ENCODE measurements at places on chromosomes 16 and 17.

DNA sequence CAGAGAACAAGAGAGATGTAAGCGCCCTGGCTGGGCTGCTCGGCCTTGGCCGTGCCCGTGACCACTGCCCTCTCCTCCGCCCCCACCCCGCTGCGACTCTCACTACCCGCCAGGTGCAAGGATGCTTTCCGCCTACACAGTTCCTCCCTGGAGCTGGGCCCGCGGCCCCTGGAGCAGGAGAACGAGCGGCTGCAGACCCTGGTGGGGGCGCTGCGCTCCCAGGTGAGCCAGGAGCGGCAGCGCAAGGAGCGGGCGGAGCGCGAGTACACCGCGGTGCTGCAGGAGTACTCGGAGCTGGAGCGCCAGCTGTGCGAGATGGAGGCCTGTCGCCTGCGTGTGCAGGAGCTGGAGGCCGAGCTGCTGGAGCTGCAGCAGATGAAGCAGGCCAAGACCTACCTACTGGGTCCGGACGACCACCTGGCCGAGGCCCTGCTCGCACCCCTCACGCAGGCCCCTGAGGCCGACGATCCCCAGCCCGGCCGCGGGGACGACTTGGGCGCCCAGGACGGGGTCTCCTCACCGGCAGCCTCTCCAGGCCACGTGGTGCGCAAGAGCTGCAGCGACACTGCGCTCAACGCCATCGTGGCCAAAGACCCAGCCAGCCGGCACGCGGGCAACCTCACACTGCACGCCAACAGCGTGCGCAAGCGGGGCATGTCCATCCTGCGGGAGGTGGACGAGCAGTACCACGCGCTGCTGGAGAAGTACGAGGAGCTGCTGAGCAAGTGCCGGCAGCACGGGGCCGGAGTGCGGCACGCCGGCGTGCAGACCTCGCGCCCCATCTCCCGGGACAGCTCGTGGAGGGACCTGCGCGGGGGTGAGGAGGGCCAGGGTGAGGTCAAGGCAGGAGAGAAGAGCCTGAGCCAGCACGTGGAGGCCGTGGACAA lies 9.2 kb upstream of the MRPL58 start:
- DNase-seq = no peak

GRCh38 chr17:37607637-37608331 lies 1.4 kb downstream of the SYNRG start:
- no peak for DNase-seq

DNA sequence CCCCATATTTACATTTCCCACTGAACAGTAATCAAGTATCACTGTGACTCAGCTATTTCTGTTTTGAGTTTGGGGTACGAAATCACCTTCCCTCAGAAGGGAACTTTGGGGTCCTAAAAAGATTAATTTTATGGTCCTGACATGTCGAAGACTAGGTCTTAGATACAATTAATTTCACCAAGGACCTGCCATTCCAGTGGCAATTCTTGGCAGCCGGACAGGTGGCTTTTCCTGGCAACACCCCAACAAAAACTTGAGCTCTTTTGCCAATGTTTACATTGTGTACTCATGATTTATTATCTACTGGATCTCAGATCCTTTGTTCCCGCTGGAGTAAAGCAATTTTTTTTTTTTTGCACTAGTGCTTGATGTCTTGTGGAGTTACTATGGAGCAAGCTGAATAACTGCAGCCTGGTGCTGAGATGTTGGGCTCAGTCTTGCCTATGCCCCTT lies 14.4 kb downstream of the SLFN5 start:
- DNase-seq = no peak

GRCh38 chr17:80125656-80126448 lies 21.1 kb downstream of the EIF4A3 start:
- DNase-seq = no peak

Measured in SK-N-MC (cell line).